ENCODE measurements at places on chromosomes 1 and 21.

- DNase-seq, result no peak
Observed at GRCh38 chr1:173635116-173635515, at the start of gene TEX50. TEX50 (plus strand) TSS chr1:173635338; CDS start chr1:173635522, 184 bp downstream.

DNA sequence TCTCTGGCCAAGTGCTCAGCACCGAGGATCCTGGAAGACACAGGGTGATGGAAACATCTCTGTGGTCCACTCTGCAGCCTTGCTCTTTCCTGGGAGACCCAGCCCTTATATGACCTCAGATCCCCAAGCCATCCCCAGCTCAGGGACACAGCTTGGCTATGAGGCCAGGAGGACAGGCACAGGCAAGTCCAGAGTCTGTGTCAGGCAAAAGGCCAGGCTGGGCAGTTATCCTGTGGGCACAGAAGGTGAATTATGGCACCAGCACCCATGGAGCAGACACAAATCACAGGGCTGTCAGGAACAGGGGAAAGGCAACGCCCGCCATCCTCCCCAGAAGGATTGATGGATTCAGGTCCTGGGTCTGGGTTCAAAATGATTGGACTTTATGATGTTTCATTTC is 52.1 kb upstream of the SCMH1 start:
- DNase-seq, result no peak

DNA sequence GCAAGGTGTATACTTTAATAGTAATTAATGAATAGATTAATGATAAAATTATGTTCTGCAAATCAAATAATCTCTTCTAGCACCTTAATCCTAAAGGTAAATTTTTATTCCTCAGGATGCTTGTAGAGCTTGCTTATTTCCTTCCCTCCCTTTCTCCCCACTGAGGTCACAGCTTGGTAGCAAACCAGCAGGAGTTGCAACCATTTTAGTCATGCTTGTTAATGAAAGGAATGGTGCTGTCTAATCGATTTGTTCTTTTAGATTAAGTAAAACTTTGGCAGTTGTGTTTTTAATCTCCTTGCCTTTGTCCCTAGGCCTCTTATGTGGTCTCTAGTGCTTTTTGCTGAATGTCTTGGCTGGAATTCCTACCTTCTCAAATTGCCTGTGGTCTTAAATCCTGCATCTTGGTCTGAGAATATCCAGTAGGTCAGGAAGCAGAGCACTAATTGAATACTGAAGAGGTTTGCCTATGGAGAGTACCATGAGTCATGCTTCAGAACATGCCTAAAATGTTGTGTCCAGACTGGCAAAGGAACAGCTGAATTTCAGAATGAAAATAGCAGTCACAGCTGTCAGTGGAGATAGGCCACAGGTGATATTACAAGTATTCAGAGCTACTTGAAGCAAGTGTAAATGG is 36.3 kb upstream of the RWDD3 start:
- no peak for DNase-seq

GRCh38 chr1:34833711-34834110 is 25.8 kb downstream of the SMIM12 start:
- no peak for DNase-seq

- no peak for DNase-seq
Observed at GRCh38 chr1:241330619-241331327, 26.2 kb downstream of the RGS7 start.

GRCh38 chr1:46333300-46334029 is 7.1 kb upstream of the NSUN4 start:
- peak; percentile 38 for DNase-seq

DNA sequence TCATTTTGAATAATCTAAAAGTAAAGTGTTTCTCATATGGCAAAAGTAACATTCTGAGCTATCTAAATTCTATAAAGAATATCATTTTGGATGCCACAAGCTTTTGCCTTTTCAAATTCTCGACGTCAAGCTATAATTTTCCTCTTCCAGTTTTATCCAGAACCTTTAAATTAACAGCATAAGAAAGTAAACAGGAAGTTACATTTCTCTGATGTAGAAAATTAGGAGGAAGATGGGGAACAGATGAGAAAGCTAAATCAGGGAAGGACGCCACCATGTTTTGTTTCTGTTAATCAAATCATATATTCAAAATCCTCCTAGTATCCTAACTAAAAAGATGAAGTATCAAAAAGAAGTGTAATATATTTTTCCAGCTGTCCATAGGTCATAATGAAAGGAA is 8.8 kb upstream of the CAMSAP2 start:
- DNase-seq, result no peak

- no peak for DNase-seq
Observed at GRCh38 chr1:236275586-236275985, 6.2 kb downstream of the ERO1B start.

DNA sequence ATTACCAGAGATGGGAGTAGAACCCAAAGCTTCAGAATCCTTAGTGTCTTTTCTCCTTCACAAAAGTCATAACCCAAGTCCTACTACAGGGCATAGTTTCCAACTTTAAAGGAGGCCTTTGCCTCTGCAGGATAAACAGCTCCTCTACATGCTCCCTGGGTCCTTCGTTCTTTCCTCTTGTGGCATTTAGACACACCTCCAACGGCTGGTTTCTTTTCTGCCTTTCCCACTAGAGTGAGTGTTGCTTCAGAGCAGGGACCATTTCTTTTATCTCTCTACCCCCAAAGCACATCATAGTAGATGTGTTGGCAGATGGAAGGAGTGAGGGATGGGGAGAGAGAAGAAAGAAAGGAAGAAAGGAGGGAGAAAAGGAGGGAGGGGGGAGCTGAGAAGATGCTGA is 144.7 kb upstream of the SPATA6 start:
- no peak for DNase-seq

DNA sequence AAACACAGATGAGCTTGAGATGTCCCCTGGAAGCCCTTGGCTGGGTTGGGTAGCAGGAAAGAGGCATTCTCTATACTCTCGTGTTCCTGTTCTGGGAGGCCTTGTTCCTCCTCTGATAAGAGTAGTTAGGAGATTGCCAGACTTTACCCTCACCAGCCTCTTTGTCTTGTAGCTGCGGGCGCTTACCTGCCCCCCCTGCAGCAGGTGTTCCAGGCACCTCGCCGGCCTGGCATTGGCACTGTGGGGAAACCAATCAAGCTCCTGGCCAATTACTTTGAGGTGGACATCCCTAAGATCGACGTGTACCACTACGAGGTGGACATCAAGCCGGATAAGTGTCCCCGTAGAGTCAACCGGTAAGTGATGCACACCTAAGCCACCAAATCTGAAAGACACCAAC is 5.2 kb downstream of the AGO1 start:
- no peak for DNase-seq
